ENCODE measurements at places on chromosomes 6 and 20.

- DNase-seq: no peak
These were observed 31.2 kb upstream of the POPDC3 start for GRCh38 chr6:105210932-105211531.

GRCh38 chr6:165106261-165106660 lies 203.1 kb downstream of the C6orf118 start:
- DNase-seq: no peak

DNA sequence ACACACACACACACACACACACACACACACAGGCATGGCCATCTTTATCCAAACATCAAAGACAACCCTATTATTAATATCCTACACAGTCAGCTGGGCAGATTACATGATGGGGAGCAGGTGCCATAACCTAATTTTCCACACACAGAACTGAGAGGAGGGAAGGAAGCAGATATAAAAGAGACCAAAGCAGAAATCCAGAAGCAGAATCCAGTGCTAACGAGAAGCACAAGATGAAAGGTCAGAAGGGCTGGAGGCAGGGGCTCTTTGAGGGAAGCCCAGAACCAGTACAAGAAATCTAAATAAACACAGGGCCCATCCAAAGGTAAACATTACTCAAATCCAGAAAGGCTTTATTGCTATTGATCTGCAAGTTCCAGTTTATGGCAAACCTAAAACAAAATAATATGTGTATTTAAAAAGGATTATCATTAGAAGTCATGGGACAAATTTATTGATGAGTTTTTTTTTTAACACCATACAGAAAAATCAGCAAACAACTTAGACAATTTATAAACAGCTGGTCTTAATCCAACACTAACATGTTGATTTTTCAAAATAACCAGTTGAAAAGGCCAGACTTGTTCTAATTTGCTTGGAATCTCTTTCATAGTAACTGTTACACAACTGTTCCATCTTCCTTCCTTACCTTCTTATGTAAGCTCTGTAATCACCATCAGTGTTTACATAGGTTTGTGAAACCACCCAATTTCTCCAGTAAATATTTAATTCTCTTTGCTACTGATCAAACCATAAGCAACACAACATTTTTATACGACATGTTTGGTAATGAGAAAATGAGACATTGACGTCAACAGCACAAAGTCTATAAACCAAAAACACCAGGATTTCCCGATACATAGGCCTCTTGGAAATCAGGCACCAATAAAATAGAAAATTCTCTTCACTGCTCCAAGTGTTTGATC lies 34.2 kb downstream of the SLC23A2 start:
- no peak for DNase-seq

DNA sequence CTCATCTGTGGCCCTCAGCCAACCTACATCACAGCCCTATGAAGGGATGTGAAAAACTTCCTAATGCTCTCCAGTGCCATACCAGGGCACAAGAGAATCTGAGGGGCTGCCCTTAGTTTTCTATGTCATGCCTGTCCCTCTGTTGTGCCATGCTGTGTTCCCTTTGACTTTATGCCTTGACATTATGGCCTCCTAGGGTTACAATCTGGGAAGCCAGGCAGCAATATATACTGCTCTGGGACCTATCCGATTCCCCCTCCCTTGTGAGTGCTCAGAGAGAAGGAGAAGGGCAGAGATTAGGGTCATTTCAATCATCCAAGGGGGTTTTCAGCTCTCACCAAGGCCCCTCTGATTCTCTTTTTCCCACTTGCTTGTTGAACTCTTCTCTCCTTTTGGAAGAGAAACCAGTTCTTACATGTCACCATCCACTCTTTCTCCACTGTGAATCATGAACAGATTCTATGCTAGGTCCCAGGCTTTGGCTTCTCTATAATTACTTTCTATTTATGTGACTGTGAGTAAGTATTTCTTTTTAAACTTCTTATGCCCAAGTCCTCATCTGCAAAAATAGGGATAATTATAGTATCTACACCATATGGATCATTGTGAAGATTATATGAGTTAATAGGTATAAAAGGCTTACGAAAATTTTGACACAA lies 14.2 kb upstream of the FRK start:
- DNase-seq: no peak

DNA sequence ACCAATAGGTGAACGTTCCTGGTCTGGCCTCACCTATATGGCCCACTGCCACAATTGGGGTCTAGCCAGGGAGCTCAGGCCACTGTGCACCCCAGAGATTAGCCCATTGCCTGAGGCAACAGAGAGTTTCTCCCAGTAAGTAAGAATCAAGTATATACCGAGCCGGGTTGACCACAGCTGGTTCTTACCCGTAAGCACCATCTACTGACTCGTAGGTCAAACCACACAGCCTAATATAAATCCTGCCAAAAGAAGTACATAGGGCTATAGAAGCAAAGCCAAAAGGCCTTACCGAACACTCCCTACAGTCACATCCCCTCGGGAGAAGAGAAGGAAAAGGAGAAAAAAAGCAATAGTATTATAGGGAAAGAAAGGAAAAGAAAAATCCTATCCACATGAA lies 463.6 kb upstream of the GJE1 start:
- DNase-seq: no peak

DNA sequence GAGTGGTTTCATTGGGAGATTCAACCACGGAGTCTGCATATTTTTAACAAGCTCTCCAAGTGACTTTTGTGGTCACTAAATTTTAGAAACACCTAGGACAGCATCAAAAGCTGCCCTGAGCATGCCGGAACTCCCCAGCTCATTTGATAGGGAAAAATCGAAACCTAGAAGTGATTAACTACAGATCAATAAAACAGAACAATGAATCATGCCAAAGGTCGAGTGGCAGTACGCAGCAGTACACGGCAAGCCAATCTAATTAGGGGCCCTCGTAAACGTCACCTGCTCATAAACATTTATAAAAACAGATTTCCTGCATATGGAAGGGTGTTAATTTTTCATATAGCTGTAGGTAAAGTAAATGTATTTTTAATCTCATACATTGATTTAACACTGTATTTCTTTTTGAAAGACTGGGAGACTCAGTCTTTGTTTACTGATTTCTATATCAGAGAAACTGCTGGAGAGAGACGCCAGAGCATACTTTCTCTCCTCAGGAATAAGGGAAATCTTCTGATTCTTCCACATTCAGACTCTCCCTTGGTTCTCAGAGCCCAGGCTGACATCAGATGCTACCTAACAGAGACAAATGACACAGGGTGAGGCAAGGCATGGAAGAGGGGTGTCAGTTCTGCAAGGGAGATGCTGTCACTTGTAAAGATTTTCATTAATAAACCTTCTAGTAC lies 232.5 kb downstream of the PTPRT start:
- no peak for DNase-seq

DNA sequence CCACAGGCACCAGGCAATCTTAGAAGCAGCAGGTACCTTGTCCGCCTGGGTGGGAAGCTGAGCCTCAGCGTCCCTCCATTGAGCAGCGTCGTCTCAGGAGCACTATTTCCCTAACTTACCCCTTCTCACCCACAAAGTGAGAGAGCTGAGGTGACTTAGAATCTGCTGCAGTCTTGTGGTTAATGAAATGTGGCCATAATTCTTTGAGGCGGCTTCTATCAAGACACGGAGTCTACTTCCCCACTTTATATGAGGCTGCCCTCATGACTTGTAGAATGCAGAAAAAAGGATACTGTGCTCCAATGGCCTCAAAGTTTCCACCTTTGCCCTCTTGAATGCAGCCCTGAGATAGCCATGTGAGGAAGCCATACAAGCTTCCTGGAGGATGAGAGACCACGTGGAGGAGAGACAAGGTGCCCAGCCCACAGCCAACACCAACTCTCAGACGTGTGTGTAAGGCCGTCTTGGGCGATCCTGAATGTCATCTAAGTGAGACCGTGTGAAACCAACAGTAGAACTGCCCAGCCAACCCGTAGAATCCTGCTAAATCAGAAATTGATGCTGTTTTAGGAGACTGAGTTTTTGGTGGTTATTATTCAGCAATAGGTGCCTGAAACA lies 9.1 kb upstream of the TAGAP start:
- DNase-seq: no peak

- DNase-seq: no peak
These were observed 61.1 kb upstream of the GATA5 start for GRCh38 chr20:62536871-62537401.

DNA sequence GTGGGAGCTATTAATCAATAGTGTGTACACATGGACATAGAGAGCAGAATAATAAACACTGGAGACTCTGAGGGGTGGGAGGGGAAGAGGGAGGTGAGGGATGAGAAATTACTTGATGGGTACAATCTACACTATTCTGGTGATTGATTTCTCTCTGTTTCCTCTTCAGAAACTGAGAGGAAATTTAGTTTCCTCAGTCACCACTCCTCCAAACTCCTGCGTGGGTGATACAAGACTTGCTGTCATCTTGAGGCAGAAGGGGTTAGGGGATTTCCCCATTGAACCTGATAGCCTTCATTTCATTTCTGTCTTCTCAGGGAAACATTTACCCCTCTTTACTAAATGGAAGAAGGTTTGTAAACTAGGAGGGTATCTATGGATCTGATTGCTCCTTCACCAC lies 84.3 kb upstream of the ESR1 start:
- no peak for DNase-seq
